Fibroblast of lung (primary cell): ENCODE measurements at places on chromosomes 1 and 21. TPM values are rescaled to one million over a fixed set of nuclear protein-coding genes. Genes with fewer than 3 reads are reported as not detected.

CNIH3 gene
- 15.7 and 28.1 TPM in 2 replicates for total RNA-seq

SPSB1 gene
- total RNA-seq: 20.0 and 20.6 TPM in 2 replicates

DNA sequence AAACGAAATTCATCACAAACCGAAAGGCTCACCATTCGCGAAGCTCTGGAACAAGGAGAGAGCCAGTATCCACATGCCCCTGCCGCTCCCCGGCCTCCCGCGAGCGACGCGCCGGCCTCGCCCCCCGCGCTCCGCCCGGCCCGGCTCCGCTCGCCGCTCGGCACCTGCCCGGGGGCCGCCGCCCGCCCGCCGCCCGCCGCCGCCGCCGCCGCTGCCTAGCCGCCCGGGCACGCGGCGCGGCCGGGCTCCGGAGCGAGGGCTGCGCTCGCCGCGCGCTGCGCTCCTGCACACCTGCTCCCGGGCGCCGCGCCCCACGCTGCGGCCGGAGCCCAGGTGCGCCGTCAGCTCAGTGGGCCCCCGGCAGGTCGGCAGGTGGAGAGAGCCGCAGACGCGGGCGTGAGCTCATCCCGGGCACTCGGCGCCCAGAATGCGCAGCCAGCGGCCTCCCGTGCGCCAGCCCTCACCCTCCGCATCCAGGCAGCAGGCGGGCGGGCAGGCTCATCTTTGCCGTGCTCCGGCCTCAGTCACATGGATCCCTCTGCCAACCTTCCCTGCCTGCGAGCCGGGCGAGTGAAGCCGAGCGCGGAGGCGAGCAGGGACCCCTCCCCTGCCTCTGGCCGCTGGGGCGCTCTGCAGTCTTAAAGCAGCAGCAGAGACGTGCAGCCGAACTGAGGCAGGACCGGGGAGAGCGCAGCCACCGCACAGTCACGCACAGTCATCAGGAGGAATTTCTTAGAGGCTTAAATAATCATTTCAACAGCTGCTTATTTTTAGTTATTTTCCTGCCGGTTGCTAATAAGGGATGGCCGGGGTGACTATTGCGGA, at the start of gene DSCAM:
Gene DSCAM, minus strand, starts transcription at position 572 of the 825 bp plus-strand sequence. Its CDS starts 497 bp downstream, at position 75.
- peak; percentile 38 for DNase-seq
- no peaks in the 10 kb centered on the region for H3K36me3 ChIP-seq
- no peaks in the 10 kb centered on the region for H3K4me1 ChIP-seq
- H3K4me3 ChIP-seq: peak within 1 kb of the TSS; percentile 44
- H3K27ac ChIP-seq: no peak within 1 kb of the TSS

DNA sequence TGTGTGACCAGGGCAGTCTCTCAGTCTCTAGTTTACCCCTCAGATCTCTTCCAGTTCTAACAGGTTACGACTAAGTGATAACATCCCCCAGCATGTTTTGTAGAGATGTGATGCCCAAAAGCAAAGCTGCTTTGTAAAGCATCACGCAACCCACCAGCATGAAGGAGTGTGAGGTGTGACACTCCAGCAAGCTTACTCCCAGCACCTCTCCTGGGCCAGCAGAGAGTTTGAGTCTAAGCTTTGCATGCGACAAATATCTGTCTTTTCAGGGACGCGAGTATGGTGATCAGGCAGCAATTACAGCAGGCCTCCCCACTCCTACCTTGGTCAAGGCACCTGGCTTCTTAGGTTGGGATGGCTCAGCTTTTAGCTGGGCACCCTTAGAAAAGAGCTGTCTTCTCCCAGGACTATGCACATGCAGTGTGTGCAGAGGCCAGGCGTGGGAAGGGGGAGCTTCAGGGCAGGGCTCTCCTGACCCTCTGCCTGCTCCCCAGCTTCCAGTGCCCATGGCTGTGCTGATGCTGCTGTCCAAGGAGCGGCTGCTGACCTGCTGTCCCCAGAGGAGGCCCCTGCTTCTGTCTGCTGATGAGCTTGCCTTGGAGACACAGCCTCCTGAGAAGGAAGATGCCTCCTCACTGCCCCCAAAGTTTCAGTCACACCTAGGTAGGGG, 48.2 kb downstream of the ELK4 start:
- no peaks in the 10 kb centered on the region for H3K36me3 ChIP-seq
- H3K27ac ChIP-seq: no peak overlapping the region
- H3K4me3 ChIP-seq: no peak overlapping the region
- H3K27me3 ChIP-seq: peaks cover 22% of the 10 kb centered on the region
- H3K4me1 ChIP-seq: no peaks in the 10 kb centered on the region

GRCh38 chr1:21937372-21938121, 437 bp upstream of the HSPG2 start:
- peaks cover 2% of the 10 kb centered on the region for H3K36me3 ChIP-seq
- H3K4me1 ChIP-seq: peaks cover 30% of the 10 kb centered on the region
- DNase-seq: peak; percentile 79
- no peaks in the 10 kb centered on the region for H3K27me3 ChIP-seq
- peak overlapping the region; percentile 65 for H3K27ac ChIP-seq

DNA sequence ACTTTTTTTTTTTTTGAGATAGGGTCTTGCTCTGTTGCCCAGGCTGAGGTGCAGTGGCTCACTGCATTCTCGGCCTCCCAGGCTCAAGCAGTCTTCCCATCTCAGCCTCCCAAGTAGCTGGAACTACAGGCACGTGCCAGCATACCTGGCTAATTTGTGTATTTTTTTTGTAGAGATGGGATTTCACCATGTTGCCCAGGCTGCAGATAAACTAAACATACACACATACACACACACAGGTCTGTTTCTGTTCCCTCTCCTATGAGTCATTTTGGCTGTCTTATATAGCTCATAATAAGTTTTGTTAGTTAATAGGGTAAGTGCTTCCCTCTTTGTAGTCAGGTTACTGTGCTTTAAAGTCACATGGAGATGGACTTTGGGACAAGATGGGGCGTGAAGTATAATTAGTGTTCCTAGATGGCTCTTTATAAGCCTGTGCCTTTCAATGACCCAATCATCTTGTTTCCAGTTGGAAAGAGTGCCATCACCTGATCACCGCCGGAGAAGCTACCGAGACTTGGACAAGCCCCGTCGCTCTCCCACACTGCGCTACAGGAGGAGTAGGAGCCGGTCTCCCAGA, 9.1 kb downstream of the PRPF38A start:
- no peaks in the 10 kb centered on the region for H3K27me3 ChIP-seq
- no peak for DNase-seq
- H3K27ac ChIP-seq: no peak overlapping the region
- H3K4me1 ChIP-seq: no peaks in the 10 kb centered on the region
- H3K4me3 ChIP-seq: no peak overlapping the region

GRCh38 chr1:212256369-212256768, 28.8 kb upstream of the PPP2R5A start:
- no peaks in the 10 kb centered on the region for H3K4me1 ChIP-seq
- H3K4me3 ChIP-seq: no peak overlapping the region
- H3K27me3 ChIP-seq: peaks cover 14% of the 10 kb centered on the region
- no peak overlapping the region for H3K27ac ChIP-seq
- H3K36me3 ChIP-seq: no peaks in the 10 kb centered on the region
- no peak for DNase-seq

GRCh38 chr1:56399795-56400194, 179.6 kb downstream of the PLPP3 start:
- H3K27ac ChIP-seq: no peak overlapping the region
- no peaks in the 10 kb centered on the region for H3K27me3 ChIP-seq
- H3K4me1 ChIP-seq: no peaks in the 10 kb centered on the region
- H3K4me3 ChIP-seq: no peak overlapping the region
- DNase-seq: no peak

- no peak overlapping the region for H3K4me3 ChIP-seq
- H3K27ac ChIP-seq: no peak overlapping the region
- no peak for DNase-seq
- no peaks in the 10 kb centered on the region for H3K36me3 ChIP-seq
Measured at GRCh38 chr1:86183810-86184209, 27.2 kb upstream of the COL24A1 start.

DNA sequence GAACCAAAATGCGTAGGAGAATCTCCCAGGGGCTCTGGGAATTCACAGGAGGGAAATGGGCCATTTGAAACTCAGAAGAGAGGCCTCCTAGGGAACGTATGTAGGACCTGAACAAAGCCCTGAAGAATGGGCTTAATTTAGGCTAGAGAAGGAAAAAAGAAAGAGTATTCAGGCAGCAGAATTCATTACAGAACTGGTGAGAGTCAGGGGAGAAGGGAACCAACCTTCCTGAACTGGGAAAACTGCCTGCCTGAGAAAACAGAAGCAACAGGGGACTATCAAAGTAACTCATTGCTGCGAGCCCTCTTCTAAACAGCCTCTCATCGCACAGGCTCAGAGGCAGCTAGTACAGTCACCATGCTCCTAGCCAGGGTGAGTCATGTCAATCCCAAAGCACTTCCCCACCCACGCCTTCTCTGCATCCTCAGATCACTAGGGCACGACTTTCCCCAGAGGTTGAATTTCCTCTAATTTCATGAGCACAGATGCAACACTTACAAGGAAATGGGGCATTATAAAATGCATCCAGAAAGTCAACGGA, 98.1 kb downstream of the ADSS2 start:
- H3K4me1 ChIP-seq: peaks cover 14% of the 10 kb centered on the region
- no peaks in the 10 kb centered on the region for H3K36me3 ChIP-seq
- no peak overlapping the region for H3K4me3 ChIP-seq
- no peaks in the 10 kb centered on the region for H3K27me3 ChIP-seq
- DNase-seq: peak; percentile 94
- H3K27ac ChIP-seq: peak overlapping the region; percentile 60

DNA sequence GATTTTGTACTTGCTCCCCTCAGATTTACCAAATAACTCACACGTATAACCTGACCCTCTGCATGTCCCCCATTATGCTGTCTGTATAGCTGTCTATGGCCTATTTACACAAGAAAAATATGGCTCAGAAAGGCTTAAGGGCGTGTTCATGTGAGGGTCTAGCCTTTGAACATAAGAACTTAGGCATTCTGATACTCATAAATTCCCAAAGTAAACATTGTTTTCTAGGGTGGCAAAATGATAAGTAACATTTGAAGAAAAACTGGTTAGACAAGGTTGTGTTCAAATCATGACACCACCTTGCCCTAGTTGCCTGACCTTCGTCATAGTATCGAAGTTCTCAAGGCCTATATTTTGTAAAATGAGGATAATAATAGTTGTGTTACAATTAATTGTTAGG, 394.6 kb downstream of the LRRIQ3 start:
- H3K27ac ChIP-seq: no peak overlapping the region
- H3K4me3 ChIP-seq: no peak overlapping the region
- no peak for DNase-seq
- no peaks in the 10 kb centered on the region for H3K27me3 ChIP-seq
- H3K36me3 ChIP-seq: no peaks in the 10 kb centered on the region
- no peaks in the 10 kb centered on the region for H3K4me1 ChIP-seq

LMX1A gene
- not detected in 2 replicates for total RNA-seq
